ENCODE measurements at places on chromosomes 6 and 20.

- DNase-seq: no peak
Observed at GRCh38 chr6:133047065-133047665, 194.0 kb upstream of the EYA4 start.

DNA sequence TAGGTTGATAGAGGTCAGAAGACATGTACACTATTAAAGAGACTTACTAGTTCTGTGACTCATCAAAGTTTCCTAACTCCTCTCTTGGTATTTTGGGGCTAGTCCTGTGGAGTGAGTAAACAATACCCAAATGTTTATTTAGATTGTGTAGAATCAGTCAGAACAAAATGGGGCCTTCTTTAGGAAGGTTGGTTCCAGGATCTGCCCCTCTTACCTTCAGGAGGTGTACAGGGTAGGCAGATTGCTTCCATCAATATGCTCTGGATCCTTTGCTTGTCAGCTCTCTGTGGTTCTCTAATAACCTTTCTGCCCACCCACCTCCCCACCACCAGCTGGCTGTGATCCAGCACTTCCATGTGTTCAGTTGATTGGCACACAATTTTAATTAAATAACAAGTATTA is 107.0 kb downstream of the POPDC3 start:
- DNase-seq: no peak

- DNase-seq: no peak
Observed at GRCh38 chr6:168542301-168542700, 101.3 kb downstream of the SMOC2 start.

DNA sequence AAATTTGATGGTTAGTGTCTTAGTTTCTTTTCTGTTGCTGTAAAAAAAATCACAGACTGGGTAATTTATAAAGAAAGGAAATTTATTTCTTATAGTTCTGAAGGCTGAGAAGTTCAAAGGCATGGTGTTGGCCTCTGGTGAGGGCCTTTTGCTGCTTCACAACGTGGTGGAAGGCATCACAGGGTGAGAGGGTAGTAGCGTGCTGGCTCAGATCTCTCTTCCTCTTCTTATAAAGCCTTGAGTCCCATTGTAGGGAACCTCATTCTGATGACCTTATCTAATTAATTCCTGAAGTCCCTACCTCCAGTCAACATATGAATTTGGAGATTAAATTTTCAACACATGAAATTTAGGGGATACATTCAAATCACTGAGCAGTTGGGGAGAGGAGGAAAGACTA is 62.0 kb downstream of the ARID1B start:
- no peak for DNase-seq

DNA sequence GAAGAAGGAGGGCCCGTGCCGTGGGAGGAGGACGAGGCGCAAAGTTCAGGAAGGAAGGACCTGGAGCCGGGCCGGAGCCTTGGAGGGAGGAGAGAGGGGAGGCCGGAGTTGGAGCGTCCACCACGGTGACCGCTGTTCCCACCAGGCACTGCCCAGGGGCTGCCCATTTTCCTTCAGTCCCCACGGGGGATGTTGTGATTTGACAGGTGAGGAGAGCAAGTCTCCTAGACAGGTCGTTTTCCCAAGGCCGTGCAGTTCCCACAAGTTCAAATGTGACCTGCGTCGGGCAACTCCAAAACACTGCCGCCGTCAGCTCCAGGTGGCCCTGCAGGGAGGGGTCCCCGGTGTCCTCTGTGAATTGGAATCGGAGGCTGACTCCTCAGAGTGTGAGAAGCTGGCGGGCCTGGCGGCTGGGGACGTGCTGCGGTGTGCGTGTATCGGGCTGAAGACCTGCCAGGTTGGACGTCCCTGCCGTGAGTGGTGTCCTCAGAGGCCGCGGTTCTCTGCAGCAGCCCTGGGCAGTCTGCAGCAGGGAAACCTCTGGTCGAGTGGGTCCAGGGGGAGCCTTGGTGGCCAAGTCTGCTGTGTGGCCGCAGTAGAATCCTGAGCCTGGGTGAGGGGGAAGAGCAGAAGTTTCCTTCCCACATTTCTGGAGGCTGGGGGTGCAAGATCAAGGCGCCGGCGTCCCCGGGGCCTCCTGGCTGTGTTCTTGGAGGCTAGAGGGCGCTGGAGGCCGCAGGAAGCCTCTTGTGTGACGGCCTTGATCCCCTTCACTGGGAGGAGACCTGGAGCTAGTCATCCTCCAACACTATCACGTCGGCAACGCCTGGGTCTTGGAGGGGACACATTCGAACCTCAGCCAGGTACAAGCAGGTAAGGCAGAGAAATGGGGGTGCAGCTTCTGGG is 115.1 kb upstream of the FRMD1 start:
- DNase-seq: no peak

GRCh38 chr6:117928833-117929232 is 21.8 kb downstream of the SLC35F1 start:
- DNase-seq: no peak

DNA sequence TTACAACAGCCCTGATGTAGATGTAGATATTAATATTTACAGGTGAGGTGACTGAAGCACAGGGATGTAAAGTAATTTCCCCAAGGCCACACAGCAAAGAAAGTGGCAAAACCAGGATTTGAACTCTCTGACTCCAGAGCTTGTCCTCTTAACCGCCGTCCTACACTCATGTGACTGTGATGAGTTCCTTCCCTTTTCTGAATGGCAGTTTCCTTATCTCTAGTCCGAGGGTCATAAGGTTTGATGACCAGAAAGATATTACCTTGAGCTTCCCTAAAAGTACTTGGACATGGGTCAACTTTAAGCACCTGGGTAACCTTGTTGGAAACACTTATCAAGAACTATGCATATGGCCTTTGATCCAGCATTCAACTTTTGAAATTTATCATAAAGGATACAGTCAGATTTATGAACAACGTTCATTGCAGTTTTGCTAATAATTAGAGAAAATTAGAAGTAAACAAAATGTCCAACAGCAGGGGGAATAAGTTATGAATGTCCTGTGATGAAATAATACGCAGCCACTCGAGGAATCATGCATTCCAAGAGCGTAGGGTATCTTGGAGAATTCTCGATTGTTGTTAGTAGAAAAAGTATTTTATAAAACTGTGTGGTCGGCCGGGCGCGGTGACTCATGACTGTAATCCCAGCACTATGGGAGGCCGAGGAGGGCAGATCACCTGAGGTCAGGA is 2.3 kb upstream of the TLDC2 start:
- no peak for DNase-seq

All from NCI-H1694 (cell line).